NCI-H1417 treated with DMSO at 0.1 percent for 48 hours (cell line): ENCODE measurements at places on chromosomes 13 and 19.

DNA sequence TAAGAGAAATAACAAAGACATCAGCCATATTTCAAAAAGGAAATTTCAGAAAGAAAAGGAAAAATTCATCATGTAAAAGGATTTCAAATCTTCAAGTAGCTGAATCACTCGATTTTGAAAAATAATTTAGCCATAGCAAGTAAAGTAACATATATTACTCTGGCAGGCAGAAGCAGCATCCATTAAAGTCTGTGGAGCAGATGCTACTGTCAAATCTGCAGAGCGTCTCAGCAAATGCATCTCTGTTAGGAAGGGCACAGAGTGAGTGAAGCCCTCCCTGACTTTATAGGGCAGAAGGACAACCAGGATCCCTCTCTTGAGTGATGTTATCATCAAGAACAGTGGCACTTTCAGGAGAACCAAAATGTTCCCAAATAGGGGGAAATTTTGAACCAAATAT lies 445.5 kb downstream of the EFNB2 start:
- no peak for DNase-seq

- DNase-seq: no peak
Measured at GRCh38 chr13:66313413-66313812, 916.7 kb downstream of the PCDH9 start.

DNA sequence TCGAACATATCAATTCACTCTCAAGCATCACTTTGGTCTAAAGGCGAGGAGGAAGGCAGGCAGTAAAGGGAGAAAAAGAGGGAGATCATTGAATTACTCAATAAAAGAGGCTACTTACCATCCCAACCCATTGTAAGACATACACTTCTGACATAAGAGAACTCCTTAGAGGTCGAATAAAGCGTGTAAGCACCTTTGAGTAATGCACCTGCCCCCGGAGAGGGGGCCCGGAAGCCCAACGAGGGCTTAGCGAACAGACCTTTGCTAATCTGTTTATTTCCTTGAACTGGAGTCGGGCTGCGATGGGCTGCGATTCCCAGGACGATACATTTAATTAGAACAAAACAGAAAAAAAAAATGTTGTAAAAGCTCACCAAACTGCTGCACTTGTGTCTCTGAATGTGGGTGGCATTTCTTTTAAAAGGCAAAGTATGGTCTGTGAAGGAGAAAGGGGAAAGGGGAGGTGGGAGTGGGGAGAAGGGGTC lies 3.0 kb downstream of the ZC3H4 start:
- DNase-seq: no peak

DNA sequence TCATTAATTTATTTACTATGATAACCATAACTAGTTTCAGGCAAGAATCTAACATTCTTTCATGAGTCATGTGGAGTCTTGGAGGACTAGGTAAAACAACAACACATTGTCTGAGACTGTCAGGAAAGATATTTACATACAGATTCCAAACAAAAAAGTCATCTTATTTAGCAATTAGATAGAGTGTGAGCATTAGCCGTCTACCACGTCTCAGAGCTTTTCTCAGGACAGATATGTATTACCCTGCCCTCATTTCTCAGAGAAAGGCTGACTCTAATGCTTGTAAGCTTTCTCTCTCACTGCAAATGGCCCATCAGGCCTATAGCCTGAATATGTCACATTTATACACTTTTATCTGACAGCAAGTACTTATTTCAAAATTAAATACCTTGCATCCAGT lies 312.1 kb upstream of the PCDH20 start:
- no peak for DNase-seq
